ENCODE measurements at places on chromosomes 7 and 10.

DNA sequence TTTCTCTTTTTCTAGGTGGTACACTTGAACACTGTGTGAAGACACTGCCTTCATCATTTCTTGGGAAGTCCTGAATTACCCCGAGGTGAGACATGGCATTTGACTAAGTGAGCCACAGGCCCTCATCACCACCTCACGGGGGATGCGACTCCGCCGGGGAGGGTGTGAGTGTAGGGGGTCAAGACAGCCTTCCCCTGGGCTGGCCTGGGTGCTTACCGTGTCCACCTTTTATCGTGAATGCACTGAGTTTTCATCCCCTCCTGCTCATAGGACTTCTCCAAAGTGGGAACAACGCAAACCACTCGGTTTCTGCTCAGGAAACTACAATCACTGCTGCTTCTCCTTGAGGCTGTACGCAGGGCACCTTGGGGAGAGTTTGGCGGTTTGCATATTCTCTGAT is 176.9 kb downstream of the SH2D4B start:
- ATAC-seq: no peak

DNA sequence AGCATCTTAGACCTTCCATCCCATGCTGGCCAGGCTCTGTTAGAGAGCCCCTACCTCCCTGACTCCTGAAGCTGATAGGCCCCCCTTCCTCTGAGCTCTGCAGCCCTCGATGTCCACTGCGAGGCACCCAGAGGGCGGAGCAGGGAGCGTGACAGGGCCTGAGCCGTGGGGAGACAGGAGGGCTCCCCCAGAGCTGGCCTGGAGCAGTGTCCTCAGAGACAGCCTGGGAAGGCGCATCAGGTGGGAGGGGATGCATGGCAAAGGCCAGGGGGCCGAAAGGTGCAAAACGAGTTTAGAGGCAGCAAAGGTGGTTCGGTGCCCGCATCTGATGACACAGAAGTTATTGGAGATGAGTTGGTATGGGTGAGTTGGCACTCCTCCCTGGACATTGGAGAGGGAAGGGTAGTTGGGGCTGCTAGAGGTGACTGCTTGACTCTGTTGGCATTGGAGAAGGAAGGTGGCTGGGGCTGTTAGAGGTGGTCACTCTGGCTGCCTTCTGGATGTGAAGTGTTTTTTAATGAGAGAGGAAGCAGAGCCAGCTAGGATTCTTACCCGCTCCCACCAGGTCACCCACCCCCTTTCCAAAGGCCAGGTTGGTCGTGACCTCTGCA is 53.1 kb downstream of the PRF1 start:
- no peak for ATAC-seq

GRCh38 chr10:62527019-62527827 is 153.1 kb downstream of the ZNF365 start:
- ATAC-seq: no peak

- no peak for ATAC-seq
Observed at GRCh38 chr10:24432478-24433416, 223.8 kb downstream of the KIAA1217 start.

DNA sequence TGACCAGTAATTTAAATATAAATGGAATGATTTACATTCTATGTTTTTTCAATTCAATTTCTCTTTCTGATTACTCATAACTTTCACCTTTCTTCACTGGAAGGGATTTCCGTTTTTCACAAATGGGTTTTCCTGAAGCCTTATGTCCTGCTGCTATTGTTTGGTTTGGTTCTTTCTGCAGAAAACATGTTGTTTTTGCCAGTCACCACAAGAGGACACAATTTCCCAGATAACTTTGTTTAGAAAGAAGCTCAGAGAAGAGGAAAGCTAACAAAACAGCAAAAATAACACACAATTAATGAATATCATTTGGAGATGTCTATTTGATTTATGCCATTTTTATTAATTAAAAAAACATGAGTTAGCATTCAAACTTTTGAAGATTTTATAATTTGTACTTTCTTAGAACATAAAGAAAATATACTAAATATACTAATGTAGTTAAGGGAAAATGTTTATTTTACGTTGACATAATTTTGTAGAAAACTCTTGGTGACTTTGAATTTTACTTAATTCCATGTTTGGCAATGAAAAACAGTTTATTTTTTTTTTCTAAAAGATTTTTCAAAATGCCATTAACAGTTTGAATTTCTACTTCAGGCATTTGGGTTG is 4.6 kb upstream of the TWIST1 start:
- ATAC-seq: no peak

DNA sequence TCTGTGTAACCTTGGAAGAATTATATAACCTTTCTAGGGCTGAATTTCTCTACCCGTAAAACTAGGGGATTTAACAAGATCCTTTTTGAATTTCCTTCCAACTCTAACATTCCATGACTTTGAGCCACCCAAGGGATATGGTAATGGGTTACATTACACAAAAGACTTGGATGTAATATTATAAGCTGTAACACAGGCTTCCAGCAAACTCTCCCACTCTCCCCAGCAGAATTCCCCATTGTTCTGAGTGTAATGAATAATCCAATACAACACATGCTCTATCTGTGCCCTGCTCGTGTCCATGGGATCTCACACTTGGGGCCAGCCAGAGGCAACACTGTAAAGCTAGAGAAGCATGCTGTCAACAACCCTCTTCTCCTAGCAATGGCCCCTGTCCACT is 790.6 kb upstream of the AUTS2 start:
- no peak for ATAC-seq

GRCh38 chr7:156460858-156461627 is 179.5 kb upstream of the RNF32 start:
- ATAC-seq: no peak

DNA sequence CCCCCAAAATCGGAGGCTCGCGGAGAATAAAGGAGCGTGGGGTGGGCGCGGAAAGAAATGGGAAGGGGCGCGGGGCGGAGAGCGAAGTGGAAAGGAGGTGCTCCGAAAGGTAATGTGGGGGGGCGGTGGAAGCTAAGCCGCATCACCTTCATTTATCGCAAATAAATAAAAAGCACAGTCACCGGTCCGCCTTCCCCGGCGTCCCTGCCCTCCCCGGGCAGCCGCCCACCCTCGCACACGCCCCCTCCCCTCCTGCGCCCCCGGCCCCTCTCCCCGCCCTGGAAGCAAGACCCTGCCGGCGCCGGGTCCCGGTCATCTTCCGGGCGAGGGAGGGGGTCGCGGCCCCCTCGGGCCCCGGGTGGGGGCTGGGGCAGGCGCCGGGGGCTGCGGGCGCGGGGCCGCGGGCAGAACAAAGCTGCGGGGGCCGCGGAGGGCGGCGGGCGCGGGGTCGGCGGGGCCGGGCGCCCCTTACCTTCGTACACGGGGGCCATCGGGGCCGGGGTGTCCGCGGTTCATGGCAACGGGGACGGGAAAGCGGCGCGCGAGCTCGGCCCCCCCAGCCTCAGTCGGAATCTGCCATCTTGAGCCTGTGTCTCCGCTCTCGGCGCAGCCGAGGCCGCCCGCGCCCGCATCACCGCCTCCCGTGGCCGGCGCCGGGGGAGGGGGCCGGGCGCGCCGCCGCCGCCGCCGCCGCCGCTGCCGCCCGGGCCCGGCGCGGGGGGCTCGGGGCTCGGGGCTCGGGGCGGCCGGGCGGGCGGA is 486 bp downstream of the HIPK2 start:
- peak; percentile 22 for ATAC-seq

GRCh38 chr10:48520184-48520506 is 84.7 kb downstream of the ARHGAP22 start:
- no peak for ATAC-seq

DNA sequence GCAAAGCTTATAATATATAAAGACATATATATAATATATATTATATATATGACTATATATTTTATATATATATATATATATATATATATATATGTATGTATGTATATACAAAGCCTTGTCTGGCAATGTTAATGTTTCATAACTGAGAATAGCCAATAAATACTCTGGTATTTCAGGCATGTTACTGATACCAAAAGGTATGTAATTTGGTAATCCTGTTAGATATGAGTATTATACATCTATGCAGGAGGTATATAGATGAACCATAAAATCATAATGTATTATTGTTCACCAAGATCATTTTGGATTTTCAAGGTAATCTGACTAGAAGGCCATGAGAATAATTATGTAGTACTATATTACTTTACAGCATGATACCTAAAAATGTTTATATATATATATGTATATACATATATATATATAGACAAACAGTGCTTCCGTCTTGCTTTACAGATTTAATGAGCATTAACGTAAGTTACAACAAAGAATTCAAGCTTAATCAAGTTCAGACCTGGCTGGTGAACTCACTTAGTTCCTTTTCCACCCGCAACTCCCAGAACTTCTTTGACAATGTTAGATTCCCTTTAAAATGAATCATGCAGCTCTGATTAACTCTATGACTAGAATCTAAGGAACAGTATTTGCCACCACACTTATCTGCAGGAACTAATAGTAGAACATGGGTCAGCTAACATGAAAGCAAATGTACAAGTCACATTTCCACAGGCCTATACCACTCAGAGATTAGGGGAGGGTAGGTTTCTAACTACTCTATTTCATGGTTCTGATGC is 82.7 kb downstream of the SLC25A13 start:
- ATAC-seq: no peak

DNA sequence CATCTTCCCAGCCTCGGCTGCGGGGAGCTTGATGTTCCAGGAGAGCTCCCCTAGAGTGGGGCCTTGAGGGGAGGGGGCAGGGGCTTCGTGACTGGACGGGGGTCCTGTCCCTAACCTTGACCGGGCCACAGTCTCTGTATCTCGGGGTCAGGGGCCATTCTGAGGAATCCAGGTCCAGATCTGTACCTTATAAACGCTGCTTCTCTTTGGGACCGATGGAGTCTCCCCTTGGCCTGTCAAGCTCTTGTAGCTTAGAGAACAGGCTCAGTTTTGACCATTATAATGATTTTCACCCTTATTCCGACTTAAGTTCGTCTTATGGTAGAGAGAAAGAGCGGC is 831 bp downstream of the ZKSCAN5 start:
- ATAC-seq: no peak

DNA sequence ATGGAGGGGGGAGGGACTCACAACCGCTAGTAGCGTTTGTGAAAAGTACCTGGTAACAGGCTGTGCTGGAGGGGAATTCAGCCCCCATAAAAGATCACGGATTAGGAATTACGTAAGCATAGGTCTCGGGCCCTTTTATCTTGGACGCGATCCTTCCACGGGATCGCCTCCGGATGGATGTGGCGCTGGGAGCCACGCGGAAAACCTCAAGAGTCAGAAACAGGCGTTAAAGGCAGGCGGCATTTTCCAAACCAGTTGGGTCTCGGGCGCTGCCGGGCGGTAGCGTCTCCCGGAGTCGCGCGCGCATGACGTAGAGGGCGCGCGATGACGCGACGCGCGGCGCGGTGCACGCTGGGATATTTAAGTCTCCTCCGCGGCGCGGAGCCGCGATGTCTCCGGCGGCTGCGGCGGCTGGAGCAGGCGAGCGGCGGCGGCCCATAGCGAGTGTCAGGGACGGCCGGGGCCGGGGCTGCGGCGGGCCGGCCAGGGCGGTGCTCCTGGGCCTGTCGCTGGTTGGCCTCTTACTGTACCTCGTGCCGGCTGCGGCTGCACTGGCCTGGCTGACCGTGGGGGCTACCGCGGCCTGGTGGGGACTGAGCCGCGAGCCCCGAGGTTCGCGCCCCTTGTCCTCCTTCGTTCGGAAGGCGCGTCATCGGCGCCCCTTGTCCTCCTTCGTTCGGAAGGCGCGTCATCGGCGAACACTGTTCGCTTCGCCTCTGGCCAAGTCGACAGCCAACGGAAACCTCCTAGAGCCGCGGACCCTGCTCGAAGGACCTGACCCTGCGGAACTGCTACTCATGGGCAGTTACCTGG is at the start of gene POM121:
Gene POM121, plus strand, starts transcription at position 363 of the 813 bp plus-strand sequence. Its CDS starts 27 bp downstream, at position 390.
- peak; percentile 92 for ATAC-seq

DNA sequence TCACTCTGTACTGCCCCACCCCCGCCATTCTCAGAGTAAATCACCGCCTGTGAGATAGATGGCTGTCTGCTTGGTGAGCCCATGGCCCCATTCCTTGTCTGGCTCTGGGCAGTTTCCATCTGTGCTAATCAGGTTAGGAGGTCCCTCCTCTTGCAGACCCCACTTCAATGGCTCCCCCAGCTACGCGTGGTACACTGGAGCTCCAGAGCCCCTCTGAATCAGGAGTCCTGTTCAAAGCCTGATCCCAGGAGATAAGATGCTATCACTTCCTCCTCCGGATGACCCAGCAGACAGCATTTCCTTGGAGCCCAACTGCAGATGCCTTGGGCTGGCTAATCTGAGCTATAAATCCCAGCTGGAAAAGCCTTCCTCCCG is 122.3 kb downstream of the SH3PXD2A start:
- ATAC-seq: no peak

DNA sequence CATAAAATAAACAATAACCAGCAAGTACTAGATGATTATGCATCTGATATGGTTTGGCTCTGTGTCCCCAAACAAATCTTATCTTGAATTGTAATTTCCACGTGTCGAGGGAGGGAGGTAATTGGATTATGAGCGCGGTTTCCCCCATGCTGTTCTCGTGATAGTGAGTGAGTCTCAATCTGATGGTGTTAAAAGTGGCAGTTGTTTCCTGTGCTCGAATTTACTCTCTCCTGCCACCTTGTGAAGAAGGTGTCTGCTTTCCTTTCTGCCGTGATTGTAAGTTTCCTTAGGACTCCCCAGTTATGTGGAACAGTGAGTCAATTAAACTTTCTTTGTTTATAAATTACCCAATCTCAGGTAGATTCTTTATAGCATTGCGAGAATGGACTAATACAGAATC is 15.1 kb downstream of the CNTNAP2 start:
- no peak for ATAC-seq

- no peak for ATAC-seq
Observed at GRCh38 chr7:90155206-90155605, 937 bp downstream of the STEAP1 start.

DNA sequence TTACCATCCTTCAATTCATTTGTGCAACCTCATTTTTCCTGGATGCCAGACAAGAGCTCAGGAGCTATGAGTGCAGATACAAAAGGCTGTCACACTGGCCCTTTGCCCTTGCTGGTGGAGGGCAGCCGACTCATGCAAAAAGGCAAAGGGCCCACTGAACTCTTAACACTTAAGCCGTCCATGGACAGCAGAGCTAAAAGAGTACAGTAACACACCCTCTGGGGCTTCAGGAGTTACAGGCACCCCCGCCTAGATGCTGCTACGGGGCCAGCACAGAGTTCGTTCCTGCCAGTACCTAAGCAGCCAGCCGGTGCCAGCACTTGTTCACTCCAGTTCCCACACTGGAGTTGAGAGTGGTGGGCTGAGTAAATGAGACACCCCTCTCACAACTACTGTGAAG is 69.9 kb upstream of the MRLN start:
- ATAC-seq: no peak

DNA sequence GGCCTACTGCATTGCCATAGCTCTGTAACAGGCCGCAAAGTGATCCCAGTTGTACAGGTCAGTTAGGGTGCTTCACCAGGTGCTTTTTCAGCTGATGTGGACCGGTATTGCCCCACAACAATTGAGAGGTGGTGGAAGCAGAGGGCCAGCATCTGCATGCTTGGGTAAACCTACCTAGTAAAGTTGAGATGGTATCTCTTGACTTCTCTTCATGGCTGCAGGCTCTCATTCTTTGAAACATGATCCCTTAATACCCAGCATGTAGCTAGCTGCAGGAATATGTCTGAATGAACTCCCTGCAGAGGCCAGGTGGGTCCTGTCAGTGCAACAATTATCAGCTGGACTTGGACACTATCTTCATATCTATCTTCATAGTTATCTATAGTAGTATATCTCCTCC is 60.7 kb upstream of the CCDC6 start:
- no peak for ATAC-seq
